CD4-positive, alpha-beta T cell treated with Interleukin-4 for 4 hours (primary cell): ENCODE measurements at places on chromosomes 11 and 22.

GRCh38 chr11:46363455-46364005, 16.3 kb downstream of the DGKZ start:
- no peak for DNase-seq

GRCh38 chr11:134044514-134045284, 24.2 kb upstream of the JAM3 start:
- DNase-seq = no peak

GRCh38 chr11:120055646-120056045, 82.3 kb downstream of the TRIM29 start:
- DNase-seq = no peak

GRCh38 chr11:98143661-98144060, 877.1 kb upstream of the CNTN5 start:
- no peak for DNase-seq

DNA sequence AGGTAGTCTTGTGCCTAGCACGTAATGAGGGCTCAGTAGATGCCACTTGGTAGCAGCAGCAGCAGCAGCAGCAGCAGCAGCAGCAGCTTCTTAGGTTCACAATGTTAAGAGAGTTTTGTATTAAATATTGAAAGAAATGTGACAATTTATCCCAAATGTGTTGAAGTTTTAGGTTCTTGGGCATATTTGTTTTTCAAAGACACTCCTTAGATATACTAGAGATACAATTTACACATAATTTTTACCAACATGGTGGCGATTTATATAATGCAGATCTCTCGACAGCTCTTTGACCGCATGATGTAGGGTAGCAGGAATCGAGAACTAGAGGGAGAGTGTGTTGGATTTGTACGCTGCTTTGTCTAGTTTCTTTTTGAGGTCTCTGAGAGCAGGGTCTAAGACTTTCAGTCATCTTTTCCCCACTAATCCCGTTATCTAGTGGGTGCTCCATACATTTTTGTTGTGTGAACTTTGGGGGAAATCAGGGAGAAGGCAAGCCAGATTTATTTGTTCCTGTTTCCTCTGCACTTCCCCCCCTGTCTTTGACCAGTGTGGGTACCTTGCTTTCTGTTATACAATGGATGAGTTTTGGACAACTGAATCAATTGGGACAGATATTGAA, 1.4 kb downstream of the FDX1 start:
- no peak for DNase-seq

GRCh38 chr22:23578306-23578705, 1.8 kb downstream of the IGLL1 start:
- no peak for DNase-seq

- DNase-seq = no peak
These were observed 45.0 kb downstream of the OR6Q1 start for GRCh38 chr11:58075781-58076180.

DNA sequence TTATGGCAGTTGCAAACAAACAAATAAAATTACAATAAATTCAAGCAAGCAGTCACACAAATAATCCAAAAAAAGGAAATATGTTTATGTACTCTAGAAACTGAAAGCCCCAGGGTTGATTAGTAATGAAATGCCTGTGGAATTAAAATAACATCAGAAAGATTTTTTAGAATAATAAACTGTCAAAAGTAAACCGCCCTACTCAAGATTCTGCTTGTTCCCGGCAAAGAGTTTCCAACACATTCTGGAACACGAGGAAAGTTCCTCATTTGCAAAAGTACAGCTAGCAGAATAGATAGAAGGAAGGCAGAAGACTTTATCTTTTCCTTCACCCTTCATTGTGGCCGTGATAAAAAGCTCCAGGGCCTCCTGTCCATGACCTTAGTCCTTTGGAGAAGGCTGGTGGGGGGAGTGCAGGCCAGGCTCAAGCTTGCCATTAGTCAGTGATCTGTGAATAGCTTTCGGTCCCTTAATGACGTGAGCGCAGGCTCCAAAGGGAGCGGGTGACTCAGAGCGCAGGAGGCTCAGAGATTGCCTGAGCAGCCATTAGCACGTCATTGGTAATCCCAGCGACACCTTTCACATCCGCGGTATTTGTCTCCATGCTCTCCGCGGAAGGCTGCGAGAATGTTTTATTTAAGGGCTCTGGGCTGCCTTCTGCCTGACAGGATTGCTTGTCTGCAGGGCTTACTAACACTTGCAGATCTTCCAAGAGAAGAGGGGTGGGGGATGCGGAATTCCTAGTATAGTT, 458.3 kb downstream of the METTL15 start:
- DNase-seq = no peak

DNA sequence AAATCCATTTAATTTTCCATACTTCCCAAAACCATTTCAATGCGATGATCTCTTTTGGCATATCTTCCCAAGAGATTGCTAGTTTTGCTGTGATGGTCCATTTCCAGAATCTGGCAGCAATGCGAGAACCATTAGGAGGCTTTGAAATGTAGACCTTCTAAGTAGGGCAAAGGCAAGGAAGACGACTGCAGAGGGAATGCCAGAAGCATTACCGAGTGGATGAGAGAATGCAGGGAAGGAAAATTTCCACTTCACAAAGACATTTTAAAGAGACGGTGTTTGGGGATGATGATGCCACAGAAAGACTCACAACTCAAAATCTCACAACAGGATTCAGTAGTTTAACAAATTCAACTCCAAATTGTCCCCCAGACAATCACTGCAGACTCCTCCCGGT, 471 bp upstream of the CEP126 start:
- DNase-seq = no peak

GRCh38 chr11:35367491-35367890, 51.9 kb downstream of the SLC1A2 start:
- no peak for DNase-seq

DNA sequence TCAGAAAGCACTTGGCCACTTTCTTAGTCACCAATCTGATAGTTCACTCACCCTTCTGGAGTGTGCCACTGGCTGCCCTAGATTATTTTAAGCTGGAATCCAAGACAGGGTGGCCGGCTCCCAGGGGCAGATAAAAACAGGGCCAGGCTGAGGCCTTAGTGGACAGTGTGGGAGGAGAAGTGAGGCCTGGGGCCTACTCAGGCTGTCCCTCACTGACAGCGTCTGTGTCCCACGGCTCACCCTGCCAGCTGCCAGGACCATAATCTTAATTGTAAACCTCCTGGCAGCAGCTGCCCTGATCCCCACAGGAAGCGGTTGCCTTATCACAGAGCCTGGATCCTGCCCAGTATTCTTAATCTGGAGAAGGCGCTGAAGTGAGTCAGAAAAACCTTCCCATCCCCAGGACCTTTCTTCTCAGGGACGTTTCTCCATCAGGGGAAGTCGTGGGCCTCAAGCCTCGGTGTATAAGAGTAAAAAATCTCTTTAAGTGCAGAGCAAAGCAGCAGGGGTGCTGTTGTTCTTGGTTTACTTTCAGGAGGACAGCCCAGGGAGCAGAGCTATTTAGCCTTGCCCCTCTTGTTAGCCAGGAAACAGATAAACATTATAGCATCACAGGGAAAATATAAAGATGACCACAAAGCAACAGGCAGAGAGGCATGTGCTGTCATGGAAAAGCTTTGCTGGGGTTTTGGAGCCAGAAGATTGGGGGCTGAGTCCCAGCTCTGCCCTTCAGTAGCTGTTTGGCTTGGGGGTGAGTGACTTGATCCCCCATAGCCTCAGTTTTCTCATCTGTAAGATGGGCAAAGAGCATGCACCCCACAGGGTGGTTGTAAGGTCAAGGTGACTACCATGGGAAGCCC, 39.6 kb downstream of the TSPAN18 start:
- no peak for DNase-seq

GRCh38 chr11:102623128-102623527, 2.0 kb downstream of the MMP20 start:
- DNase-seq = no peak

GRCh38 chr11:372809-373715, 3.8 kb downstream of the B4GALNT4 start:
- no peak for DNase-seq

- DNase-seq = no peak
These were observed 2.9 kb upstream of the LRRC32 start for GRCh38 chr11:76673176-76674142.

DNA sequence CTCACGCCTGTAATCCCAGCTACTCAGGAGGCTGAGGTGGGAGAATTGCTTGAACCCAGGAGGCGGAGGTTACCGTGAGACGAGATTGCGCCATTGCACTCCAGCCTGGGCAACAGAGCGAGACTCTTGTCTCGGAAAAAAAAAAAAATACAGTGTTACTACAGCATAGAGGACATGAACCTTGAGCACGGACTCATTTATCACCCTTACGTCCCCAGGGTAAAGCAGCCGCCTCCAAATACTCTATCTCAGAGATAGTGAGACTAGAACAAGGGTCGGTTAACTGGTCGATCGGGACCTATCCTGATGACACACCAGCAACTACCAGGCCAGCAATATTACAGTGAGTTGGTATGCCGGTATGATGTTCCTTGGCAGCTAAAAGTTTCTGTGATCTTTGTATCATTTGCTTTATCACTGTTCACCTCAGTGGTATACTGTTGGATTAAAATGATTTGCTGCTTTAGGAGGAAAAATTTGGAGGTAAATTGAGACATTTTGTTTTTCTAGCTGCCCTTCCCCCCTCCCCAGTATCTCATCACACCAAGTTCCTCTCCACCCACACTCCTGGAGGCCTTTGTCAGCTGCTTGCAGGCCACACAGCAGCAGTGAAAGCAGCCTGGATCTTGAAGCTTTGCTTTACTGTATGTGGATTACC, 7.0 kb upstream of the SIDT2 start:
- no peak for DNase-seq

DNA sequence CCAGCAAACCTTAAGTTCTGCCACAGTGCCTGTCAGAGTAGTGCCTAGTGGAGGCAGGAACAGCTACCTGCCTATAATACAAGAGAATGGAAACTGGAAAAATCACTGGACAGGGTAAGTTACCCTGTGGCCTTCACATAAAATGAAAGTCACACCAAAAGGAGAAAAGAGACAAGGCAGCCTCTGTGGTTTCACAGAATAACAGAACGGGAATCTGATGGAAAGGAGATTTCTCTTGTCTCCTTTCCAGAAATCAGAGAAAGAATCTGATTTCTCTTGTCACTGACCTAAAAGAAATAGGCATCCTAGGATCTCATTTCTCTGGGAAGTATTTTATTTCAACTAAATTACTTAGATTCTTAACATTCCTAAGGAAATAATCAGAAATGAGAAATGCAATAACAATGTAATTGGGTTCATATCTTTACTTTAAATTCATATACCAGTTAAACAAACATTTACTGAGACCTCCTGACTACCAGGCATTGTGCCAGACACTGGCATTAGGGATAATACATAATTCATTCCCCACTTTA, 41.6 kb downstream of the PRCP start:
- DNase-seq = no peak

DNA sequence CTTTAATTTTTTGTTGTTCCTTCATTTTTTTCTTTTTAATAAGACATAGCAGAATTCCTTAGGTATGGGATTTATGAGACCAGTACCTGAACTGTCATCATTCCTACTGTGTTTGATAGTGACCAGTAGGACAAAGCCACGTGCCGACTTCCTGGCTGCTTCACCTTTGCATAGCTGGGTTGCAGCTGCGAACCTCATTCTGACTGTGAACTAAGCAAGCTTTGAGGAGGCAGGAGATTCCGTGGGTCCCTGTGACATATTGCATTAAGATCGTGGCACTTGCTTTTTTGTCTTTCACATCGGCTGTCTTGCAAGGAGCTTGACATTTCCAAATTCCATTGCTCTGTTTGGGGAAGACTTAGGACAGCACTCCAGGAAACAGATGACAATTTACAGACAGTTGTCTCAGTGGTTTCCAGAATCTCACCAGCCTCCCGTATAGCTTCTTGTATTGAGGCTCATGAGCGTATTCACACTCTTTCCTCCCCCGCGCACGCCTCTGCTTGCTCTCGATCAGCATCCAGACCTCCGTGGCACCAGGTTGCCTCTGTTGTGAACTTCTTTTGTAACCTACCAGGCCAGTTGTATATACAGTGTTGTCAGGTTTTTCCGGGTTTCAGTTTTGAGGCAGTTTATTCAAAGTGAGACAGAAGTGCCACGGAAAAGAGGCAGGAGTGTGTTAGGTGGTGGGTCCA, 101.7 kb downstream of the CWC15 start:
- no peak for DNase-seq

- DNase-seq = no peak
These were observed 937 bp upstream of the C1QTNF6 start for GRCh38 chr22:37188901-37189466.

DNA sequence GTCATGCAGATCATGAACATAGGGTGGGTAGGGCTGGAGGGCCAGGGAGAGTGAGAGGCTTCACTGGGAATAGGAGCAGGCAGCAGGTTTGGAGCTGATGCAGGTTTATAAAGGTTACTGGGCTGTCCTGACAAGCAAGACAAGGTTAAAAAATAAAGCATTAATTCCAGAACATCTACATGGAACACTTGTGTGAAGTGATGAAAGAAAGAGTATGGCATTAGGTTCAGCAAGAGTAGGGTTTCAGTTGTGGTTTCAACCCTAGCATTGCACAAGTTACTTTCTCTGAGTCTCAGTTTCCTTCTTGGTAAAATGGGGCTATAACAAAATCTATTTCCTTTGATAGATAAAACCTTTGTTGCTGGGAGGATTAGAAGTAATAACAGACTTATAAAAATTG, 114.6 kb upstream of the SESN3 start:
- DNase-seq = no peak

- no peak for DNase-seq
These were observed 1.3 kb downstream of the LRRC51 start for GRCh38 chr11:72081821-72082453.

- DNase-seq = no peak
These were observed 57.4 kb upstream of the SHISAL1 start for GRCh38 chr22:44369916-44370801.

DNA sequence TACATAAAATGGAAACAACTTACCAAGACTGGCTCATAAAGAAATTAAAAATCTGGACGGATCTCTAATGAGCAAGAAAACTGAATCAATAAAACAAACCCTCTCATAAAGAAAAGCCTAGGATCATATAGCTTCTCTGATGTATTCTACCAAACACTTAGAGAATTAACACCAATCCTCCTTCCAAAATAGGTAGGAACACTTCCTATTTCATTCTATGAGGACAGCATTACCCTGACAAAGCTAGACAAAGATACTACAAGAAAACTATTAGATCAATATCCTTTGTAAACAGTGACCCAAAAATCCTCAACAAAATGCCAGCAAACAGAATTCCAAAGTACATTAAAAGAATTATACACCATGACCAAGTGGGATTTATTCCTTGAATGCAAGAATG, 52.9 kb upstream of the CLTCL1 start:
- DNase-seq = no peak

DNA sequence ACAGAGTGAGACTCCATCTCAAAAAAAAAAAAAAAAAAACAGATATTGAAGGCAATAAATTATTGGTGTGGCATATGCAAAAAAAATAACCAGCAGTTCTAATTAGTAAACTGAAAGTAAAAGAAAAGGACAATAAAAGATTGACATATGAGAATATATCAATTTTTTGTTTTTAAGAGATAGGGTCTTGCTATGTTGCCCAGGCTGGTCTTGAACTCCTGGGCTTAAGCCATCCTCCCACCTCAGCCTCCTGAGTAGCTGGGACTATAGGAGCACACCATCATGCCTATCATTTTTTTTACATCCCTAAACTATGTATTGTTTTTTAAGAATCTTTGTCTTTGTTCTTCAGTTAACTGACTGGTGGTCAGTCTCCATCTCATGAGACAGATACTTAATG, 31.5 kb downstream of the PACSIN2 start:
- DNase-seq = no peak

GRCh38 chr11:72294616-72295395, 50.8 kb upstream of the PHOX2A start:
- no peak for DNase-seq
